ENCODE measurements at places on chromosomes 5 and 9. TPM values are rescaled to one million over a fixed set of nuclear protein-coding genes. Genes with fewer than 3 reads are reported as not detected.

Gene SGCD
- not detected for total RNA-seq

Gene PALM2AKAP2
- 0.14 TPM for total RNA-seq

Gene FOXD4L5
- total RNA-seq, result not detected

Gene DAB2IP
- 1.8 TPM for total RNA-seq

Gene BAAT
- not detected for total RNA-seq

Data from Caki2 (cell line).